ENCODE measurements at places on chromosomes 5 and 9. TPM values are rescaled to one million over a fixed set of nuclear protein-coding genes. Genes with fewer than 3 reads are reported as not detected.

Gene LURAP1L
- 16.6 TPM for polyA plus RNA-seq

Gene LMX1B
- 5.3 TPM for polyA plus RNA-seq

Gene LAMC3
- 0.01 TPM for polyA plus RNA-seq

Gene KCNT1
- polyA plus RNA-seq, result not detected

Gene NEURL1B
- polyA plus RNA-seq, result 1.5 TPM

Gene GABRA6
- not detected for polyA plus RNA-seq

Gene PCDHA12
- polyA plus RNA-seq, result 0.03 TPM

Gene LHX2
- polyA plus RNA-seq, result 0.02 TPM

Gene FOXI1
- not detected for polyA plus RNA-seq

Gene UIMC1
- polyA plus RNA-seq, result 16.5 TPM

Gene ISL1
- polyA plus RNA-seq, result not detected

Gene MLANA
- not detected for polyA plus RNA-seq

All from mammary epithelial cell (primary cell).